ENCODE measurements at places on chromosomes 2 and 18. TPM values are rescaled to one million over a fixed set of nuclear protein-coding genes. Genes with fewer than 3 reads are reported as not detected.

DNA sequence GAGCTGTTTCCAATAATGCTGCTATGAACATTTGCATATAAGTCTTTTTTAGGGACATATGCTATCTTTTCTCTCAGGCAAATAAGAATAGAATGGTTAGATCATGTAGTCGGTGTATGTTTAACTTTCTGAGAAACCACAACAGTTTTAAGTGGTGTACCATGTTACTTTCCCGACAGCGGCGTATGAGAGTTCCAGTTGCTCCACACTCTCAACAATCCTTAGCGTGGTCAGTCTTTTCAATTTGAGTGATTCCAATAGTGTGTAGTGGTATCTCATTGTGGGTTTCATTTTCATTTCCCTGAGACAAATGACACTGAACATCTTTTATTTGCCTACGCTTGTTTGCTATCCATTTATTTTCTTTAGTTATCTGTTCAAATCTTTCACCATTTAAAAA lies 149.5 kb downstream of the ACOXL start:
- no peak overlapping the region for H3K27ac ChIP-seq
- no peaks in the 10 kb centered on the region for H3K4me1 ChIP-seq
- DNase-seq = no peak
- H3K36me3 ChIP-seq = no peaks in the 10 kb centered on the region

- H3K27ac ChIP-seq = no peak overlapping the region
- DNase-seq = no peak
- no peaks in the 10 kb centered on the region for H3K36me3 ChIP-seq
- H3K27me3 ChIP-seq = no peaks in the 10 kb centered on the region
- H3K4me3 ChIP-seq = no peak overlapping the region
Observed at GRCh38 chr2:47721296-47721695, 61.6 kb upstream of the MSH6 start.

DNA sequence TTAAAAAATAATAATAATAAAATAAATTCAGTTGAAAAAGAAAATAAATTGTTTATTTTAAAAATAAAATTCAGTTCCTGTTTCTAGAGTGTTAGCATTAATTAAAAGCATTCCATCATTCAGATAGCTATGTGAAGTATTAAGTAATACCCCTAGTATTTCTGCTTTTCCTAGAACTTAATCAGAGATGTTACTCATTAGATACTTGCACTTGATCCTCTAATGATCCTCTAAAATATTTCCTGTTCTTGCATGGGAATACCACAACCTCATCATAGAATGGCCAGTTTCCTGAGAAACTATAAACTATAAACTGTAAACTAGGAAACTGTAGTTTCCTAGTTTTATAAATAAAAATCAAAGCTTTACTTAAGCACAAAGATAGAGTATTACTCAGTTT lies 11.1 kb upstream of the CNNM3 start:
- no peak for DNase-seq
- peaks cover 8% of the 10 kb centered on the region for H3K4me1 ChIP-seq

LTBP1 gene
- 48.4 TPM for total RNA-seq

DNA sequence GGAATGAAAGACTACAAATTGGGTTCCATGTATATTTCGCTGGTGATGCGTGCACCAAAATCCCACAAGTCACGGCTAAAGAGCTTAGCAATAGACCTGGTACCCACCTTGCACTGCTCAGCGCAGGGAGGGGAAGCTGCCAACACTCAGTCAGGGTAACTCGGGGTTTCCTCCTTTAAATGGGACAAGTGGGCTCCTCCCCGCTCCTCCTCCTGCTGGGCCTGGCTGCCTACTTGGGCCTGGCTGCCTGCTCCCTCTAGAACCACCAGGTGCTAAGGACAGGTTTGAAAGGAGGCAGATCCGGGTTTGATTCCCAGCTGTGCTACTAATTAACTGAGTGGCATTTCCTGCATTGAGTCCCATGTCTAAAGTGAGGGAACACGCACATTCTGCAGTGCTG lies 23.4 kb downstream of the MYO7B start:
- no peaks in the 10 kb centered on the region for H3K27me3 ChIP-seq
- H3K4me3 ChIP-seq = no peak overlapping the region
- peak; percentile 58 for DNase-seq
